ENCODE measurements at places on chromosomes 4 and X.

- DNase-seq: no peak
Observed at GRCh38 chrX:123175366-123176122, 8.5 kb upstream of the GRIA3 start.

GRCh38 chr4:135838889-135839288, 1637.3 kb upstream of the PABPC4L start:
- DNase-seq: no peak

GRCh38 chrX:55057675-55058249, 17.1 kb upstream of the PAGE2B start:
- no peak for DNase-seq

DNA sequence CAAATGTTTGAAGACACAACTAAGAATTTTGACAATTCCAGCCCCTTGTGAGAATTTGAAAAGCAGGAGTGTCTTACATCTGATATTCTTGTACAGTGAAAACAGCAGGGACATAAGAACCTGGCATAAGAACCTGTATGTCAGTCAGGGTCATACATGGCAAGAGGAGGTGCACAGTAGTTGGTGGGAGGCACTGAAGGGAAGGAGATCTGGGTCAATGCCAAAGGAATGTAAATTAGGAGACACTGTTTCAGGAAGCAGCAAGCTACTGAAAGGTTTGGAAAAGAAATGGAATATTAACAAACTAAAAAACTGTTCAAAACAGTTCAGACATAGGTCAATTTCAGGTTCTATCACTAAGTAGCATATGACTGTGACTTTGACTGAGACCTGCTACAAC, 25.0 kb upstream of the SPP1 start:
- no peak for DNase-seq

GRCh38 chrX:36950495-36951253, 57.5 kb upstream of the FAM47C start:
- no peak for DNase-seq

GRCh38 chr4:73682508-73682907, 57.9 kb upstream of the CXCL8 start:
- DNase-seq: no peak

Data from stimulated activated CD4-positive, alpha-beta T cell treated with anti-CD3 and anti-CD28 coated beads, TNF-alpha, amount 100 ng/mL, for 24 hours (primary cell).